ENCODE measurements at places on chromosomes 3 and 15.

- DNase-seq = no peak
Observed at GRCh38 chr15:37109168-37109871, 9.0 kb upstream of the MEIS2 start.

- DNase-seq = no peak
Observed at GRCh38 chr15:93417631-93418030, 328.6 kb upstream of the RGMA start.

DNA sequence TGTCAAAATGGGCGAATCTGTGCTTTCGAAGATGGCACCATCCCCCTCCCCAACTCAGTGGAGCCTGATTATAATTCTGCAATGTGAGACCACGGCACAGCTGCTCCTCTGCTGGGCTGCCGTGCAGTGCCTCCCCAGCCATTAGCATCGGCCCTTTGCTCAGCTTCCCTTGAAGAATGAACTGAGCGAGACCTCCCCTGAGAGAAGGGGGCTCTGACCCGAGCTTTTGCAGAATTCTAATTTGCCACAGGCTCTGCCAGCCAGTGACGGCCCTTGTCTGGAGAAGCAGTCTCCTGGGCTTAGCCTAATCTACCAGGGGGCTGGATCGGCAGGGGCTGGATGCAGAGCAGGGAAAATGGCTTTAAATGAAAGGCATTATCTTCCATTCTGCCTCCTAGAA, 57.2 kb downstream of the GLDN start:
- DNase-seq = no peak

- no peak for DNase-seq
Observed at GRCh38 chr3:45595364-45596195, 1.0 kb downstream of the LIMD1 start.

- DNase-seq = no peak
Observed at GRCh38 chr3:106345353-106346027, 476.7 kb upstream of the CBLB start.

DNA sequence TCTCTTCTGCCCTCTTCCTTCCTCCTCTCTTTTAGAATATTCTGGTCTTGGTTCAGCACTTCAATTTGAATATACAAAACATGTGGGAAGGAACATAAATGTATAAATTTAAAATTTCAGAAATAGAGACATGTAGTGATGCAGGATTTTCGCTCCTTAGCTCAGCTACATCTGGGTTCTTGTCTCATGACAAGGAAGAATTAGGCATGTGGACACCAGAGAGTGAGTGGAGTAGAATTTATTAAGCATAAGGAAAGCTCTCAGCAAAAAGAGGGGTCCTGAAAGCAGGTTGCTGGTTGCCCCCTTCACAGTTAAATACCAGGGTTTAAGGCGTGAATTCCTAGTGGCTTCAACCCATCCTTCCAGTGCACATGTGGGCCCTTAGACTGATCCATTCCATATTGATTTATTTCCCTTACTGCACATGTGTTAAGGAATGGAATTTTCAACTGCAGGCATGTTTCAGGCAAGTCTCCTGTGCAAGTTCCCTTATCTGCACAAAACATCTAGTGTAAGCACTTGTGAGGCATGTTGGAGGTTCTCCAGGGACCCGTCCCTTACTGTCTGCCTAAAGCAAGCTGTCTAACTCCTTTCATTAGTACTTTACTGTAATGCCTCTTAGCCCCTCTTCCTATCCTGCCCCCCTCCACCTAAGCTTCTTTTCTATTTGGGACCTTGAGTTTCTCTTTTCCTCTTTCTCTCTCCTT, 133.2 kb upstream of the STRIT1 start:
- DNase-seq = no peak

DNA sequence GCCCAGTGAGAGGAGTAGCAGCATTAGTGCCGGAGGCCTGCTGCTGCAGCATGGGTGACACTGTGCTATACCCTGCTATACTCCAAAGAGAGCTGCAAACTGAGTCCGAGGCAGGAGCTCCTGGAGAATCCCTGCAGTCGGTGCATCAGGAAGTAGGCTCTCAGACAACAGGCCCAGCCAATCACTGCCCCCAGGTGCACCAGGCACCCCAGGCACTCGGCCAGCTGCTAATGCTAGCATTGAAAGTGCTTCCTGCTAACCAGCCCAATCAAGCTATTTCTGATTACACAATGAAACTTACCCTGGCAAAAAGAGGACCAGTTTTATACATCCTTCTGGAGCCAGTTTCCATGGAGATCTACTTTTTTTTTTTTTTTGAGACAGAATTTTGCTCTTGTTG, 45.6 kb upstream of the IREB2 start:
- DNase-seq = no peak

DNA sequence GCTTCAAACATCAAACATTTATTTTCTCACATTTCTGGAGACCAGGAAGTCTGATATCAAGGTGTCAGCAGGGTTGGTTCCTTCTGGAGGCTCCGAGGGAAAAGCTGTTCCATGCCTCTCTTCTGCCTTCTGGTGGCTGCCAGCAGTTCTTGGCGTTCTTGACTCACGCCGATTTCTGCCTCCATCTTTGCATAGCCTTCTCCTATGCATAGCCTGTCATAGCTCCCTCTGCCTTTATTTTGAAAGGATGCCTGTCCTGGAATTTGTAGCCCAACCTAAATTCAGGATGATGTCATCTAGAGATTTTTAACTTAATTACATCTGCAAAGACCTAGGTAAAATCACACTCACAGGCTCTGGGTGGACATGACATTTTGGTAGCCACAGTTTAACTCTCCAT, 70.4 kb downstream of the RGMA start:
- DNase-seq = no peak

DNA sequence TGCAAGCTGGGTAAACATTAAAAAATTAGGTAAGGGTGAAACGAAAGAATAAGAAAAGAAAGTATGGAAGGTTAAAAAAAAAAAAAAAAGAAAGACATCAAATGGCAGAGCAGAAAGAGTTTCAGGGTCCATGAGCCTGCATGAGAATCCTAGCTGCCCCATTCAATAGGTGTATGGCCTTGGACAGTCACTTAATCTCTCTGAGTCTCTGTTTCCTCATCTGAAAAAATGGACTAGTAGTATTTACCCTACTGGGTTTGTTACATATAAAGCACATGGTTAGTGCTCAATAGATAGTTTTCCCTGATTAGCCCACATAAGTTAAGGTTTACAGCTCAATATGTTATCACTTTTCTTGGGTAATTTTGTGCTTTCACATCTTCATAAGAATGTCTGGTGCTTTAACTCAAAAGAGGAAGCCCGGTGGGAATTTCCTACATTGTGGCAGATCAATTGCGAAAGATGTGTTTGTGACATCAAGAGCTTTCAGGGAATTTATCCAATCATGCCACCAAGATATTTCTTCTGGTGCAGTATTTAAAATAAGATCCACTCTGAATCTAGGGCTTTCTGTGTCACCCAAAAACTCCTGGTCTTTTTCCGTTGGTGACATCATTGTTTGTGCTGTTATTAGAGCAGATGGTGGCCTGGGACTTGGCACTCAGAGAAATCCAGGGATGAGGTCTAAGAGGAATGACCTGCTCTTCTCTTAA, 57.2 kb upstream of the UBE2E1 start:
- DNase-seq = no peak
